Vagina (tissue), 2 donors: ENCODE measurements at places on chromosomes 7 and 10. TPM values are rescaled to one million over a fixed set of nuclear protein-coding genes. Genes with fewer than 3 reads are reported as not detected.
A peak's percentile ranks its signal among the peaks of the same experiment; 100 is the strongest.

- no peak for DNase-seq
Observed at GRCh38 chr10:60914690-60915141, 29.3 kb downstream of the RHOBTB1 start.

- no peak for DNase-seq
Observed at GRCh38 chr10:61847087-61847486, 54.4 kb upstream of the ARID5B start.

DNA sequence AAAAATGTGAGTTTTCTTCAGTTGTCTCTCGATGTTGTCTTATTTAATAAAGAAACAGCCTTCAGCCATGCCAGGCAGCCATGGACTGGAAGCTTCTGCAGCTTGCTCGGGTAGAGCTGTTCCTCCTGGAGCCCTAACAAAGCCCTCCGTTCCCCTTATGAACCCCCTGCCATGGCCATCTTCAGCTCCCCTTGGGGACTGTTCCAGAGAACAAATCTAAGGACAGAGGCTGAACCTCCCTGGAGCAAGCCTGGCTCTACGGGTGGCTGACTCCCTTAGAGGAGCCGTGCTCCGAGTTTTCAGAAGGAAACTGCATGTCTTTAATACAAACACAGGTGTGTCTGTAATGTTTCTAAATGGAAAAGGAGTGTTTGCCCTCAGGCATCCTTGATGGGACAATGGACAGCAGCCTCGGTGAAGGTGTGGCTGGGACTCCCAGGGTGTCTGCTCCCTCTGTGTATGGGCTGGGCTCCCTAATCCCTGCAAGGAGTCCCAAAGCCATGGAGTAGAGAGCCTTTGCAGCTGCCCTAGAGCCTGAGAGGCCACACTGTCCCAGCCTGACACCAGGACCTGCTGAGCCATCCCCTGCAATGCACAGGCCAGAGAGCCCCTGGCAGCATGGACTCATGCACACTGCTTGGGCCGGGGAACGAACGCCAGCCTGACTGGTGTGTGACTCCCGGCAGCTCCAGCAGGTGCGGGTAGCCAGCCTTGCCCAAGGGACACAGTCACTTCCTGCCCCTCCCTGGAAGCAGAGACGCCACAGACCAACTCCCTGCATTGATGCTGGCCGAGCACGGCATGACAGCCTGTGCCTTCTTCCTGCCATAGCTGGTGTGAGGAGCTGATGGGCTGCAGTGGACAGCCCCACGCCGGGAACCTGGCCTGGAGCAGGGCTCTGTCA lies 381.8 kb downstream of the TCERG1L start:
- DNase-seq: peak; percentile 91

DNA sequence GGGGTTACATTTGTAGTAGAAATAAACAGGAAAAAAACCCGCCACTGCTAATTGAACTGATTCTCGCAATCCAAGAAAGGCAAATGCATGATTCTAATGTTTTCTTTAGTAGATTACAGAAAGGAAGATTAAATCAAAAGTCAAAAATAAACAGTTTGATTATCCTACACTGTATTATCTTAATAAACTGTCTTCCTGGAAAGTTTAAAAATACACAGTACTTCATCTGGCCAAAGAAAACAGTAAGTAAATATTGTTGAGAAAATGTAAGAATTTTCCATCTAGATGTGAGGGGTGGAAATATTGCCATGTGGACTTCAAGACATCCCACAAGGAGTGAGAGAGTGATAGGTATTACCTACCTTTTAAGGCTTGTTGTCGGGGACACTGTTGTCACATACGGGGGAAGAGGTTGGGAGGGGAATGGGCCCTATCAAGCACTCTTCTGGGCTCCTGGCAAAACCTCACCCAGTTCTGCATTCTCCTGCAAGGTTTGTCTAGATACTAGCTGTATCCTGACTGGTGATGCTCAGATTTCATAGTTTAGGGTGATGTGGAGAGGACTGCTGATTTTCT lies 17.8 kb downstream of the GRK5 start:
- DNase-seq: no peak

DNA sequence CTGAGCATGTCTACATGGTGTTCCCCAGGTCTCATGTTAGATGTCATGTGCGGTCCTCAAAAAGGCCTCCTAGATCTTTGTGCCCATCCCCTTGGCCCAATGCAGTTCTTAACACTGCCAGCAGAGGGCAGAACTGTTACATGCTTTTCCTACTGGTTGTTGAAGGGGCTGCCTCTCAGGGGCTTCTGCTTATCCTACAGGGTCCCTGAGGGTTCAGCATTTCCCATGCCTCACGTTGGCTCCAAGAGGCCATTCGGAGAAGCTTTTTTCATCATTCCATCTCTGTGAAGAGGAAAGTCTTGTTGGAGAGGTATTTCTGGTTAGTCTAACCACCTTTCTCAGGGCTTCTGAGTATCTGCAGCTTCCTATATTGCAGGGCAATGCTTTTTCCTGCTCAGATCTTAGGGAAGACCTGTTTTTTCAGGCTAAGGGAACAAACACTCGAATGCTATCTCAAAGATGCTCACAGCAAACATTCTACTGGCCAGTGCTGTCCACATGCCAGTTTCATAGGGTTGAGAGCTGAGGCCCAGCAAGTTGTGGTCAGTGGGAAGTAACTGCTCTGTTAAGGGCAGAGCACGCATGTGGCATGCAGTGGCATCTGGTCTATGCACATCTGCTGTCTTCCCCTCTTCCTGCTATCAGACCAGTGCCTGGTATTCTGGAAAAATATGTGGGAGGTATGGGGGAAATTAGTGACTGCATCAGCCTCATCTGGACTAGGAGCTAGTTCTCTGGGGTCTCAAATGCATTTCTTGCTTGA lies 31.5 kb downstream of the MBL2 start:
- DNase-seq: peak; percentile 79

DNA sequence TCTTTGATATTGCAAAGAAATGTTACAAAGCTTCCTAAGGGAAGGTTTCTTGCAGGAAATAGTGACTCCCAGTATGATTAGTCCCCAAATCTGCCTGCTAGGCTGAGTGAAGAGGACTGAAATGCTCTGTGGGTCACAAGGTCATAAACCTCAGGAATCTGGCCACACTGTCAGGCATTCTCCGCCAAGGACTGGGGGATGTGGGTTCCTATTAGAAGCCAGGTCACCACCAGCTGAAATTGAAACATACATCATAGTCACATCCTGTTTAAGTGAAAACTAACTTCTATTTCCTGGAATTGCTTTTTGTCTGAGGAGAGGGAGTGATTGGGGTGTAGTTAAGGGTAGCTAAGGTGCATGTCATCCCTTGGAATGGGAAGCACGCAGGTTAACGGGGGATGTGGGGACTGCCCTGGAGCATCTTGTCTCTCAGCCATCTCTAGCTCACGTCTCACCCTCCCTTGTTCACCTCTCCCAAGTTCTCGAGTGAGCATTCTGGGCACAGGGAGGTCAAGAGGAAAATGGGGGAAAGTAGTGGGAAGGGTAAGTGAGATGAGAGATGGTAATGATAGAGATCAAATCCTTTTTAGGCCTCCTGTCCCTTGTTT lies 12.0 kb upstream of the GSAP start:
- DNase-seq: no peak

- no peak for DNase-seq
Observed at GRCh38 chr10:116891208-116891607, 41.9 kb downstream of the ENO4 start.

DNA sequence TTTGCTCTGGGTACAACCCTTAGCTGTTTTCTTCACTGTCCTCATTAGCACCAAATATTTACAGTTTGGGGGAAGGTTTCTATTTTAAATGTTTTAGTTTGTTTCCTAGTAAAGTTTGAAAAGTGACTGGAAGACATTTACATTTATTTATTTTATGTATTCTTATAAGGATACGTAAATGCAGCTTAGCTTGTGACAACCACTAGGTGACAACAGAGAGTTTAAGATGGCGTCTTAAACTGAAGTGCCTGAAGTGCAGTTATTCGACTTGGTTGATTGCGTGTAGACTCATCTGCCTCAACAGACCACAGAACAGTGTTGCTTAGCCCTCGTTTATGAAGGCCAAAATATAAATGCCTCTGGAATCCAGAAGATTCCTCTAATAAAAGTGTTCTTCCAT lies 378.2 kb upstream of the MYO3A start:
- no peak for DNase-seq

DNA sequence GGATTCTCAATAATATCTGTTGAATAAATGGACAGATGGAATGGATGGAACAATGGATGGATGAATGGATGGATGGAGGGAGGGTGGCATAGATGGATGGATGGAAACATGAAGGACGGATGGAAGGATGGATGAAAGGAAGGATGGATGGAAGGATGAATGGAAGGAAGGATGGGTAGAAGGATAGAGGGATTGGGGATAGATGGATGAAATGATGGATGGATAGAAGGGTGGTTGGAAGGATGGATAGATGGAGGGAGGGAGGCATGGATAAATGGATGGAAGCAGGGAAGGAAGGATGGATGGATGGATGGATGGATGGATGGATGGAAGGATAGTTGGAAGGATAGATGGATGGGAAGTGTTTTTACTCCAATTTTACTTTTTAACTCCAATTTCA lies 35.4 kb downstream of the AKR1B15 start:
- DNase-seq: no peak

GRCh38 chr10:68231106-68231816 lies 652 bp downstream of the ATOH7 start:
- no peak for DNase-seq

- DNase-seq: peak; percentile 96
Observed at GRCh38 chr10:86970162-86970981, 2.1 kb downstream of the ADIRF start.

GRCh38 chr7:155277385-155277994 lies 20.2 kb upstream of the INSIG1 start:
- no peak for DNase-seq

DNA sequence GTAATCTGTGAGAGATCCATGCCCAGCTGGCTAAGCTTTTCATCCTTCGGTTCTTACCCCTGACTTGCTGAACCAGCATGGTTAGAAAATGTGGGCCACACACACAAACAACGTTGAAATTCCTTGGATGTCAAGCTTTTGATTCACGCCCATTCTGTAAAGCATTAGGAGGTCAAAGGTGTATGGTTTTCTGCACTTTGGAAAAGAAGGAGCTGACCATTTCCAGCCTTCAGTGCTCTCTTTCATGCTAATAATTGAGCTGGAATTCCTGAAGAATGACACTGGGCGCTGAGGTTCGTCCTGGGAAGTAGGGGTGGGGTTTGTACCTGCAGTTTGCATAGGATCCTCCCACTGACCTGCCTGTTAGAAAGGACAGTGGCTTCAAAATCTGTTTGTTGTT lies 23.1 kb downstream of the KLF6 start:
- DNase-seq: no peak

DNA sequence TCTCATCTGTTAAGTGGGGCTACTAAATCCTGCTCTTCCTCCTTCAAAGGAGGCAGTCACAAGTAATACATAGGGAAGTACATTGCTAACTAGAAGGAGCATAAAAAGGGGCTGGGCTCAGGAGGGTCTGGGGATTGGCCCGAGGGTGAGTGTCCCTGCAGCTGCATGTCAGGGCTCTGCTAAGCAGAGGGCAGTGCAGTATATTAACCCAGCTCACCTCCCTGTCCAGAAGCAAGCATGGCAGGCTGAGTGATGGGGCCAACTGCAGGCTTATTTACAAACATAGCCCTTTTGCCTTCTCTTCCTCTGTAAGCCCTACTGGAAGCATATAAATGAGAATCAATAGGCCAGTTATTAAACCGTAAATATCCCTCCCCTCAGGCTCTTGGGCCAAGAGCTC lies 143.2 kb upstream of the PCBD1 start:
- DNase-seq: no peak

DNA sequence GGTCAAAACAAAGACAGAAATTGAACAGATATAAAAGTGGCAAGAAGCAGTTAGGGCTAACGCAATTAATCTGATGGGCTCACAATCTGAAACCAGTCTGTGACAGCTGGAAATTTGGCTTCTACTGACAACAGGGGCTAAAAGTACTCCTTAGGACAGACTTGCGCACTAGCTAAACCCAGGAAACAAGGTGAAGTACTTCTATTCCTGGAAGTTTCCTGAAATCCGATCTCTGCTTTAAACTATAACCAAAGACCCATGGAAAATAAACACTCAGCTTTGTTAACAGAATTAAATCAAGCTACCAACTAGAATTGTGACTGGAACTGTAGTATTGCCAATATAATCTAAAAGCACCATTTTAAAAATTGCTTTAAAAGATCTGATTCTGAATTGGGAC lies 520.2 kb upstream of the ZWINT start:
- no peak for DNase-seq

DNA sequence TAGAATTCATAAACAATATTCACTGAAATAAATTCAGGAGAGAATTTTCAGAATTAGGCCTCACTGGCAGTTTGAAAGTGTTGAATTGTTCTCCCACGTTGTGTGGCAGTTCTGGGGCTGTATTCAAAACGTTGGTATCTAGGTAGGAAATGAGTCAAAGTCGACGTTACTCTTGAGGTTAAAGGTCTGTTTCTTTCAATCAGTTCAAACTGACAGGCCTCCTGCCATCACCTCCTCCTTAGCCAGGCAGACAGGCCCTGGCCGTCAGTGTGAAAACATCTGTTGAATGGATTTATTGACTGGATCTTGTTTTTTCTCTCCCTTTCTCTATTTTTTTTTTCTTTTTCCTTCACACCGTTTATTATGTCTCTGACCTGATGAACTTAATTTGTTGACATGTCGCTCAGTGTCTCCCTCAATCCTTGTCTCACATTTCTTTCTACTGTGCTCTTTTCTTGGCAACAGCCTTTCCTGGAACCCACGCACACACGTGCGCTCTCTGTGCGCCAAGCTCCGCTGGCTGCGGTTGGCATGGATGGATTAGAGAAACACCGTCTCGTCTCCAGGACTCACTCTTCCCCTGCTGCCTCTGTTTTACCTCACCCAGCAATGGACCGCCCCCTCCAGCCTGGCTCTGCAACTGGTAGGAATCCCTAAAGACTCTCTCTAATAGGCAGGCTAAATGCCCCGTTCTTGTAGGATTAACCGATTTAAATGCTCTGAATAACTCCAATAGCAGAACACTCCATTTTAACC lies 231.7 kb downstream of the HDAC9 start:
- DNase-seq: no peak

The VWA2 gene
- total RNA-seq: 2.9 TPM

The OR13A1 gene
- total RNA-seq: not detected

The OR2A42 gene
- total RNA-seq: not detected

The BTBD16 gene
- not detected for total RNA-seq

The BUD31 gene
- total RNA-seq: 52.3 TPM

The FBXO24 gene
- total RNA-seq: 0.98 TPM

The PON3 gene
- 3.9 TPM for total RNA-seq
